Lung (tissue), 17 donors: ENCODE measurements at places on chromosomes 1 and 21. TPM values are rescaled to one million over a fixed set of nuclear protein-coding genes. Genes with fewer than 3 reads are reported as not detected.

DNA sequence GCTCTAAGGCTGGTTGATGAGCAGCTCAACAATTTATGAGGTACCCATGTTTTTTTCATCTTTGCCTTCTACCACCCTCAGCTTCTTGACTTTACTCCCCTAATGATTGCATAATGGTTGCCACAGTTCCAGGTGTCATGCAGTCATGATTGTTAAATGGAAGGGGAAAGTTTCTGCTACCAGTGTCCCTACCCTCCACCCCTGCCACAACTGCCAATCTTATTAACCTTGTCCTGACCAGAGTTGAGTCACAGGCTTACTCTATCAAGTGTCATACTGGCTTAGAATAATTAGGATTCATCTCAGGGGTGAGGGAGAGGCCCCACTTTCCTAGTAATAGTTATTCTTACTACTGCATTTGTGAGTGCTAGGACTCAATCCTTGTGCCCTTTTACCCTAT lies 7.9 kb upstream of the FUBP1 start:
- DNase-seq: no peak

- peak; percentile 46 for DNase-seq
These were observed 34.2 kb downstream of the VWA5B1 start for GRCh38 chr1:20324704-20325406.

GRCh38 chr1:109105881-109106280 lies 8.0 kb upstream of the ELAPOR1 start:
- no peak for DNase-seq

DNA sequence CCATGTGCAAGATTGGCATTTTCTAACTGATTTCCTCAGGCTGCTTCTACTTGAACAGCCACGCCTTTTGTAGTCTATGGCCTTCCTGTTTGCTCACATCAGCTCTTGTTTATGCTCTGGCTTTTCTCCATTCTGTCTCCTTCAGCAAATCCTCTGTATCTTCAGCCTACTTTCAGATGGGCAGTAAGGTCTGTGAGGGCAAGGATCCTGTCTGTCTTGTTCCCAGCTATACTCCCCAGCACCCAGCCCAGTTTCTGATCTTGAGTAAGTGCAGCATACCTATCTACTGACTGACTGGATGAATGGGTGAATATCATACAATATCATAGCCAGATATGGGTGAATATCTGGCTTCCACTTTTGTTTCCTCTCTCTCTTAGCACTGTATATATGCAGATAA lies 438.1 kb downstream of the LMO4 start:
- no peak for DNase-seq

DNA sequence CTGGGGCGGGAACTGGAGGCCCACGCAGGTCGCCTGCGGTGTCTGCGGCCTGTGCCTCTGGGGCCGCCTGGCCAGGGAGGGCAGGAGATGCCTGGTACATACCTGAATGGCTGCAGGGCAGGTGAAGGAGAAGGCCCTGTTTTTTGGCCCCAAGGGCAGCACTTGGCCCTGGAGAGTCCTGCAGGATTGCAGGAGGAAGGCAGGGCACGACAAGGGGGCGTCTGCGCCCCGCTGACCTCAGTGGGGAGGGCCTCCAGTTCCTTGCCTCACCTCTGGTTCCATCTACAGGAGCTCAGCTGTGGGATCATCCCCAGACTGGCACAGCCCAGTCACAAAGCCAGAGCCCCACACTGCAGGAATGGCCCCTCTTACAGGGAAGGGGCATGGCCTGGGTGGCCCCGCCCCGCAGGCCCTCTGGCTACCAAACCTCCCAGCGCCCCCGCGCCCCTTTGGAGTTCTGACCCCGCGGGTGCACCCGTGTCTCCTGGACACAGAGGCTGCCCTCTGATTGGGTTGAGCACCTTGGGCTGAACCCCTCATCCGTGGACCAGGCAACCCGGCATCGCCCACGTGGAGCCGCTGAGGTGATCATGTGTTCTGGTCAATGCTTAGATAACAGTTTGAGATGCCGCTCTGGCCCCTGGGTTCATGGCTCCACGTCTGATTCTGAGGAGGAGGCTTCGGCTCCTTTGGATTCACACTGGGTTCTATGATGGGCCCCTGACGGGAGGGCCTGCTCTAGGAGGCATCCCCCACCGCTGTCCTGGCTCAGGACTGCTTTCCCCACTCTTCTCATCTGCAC lies 1.3 kb upstream of the PEX10 start:
- DNase-seq: no peak

DNA sequence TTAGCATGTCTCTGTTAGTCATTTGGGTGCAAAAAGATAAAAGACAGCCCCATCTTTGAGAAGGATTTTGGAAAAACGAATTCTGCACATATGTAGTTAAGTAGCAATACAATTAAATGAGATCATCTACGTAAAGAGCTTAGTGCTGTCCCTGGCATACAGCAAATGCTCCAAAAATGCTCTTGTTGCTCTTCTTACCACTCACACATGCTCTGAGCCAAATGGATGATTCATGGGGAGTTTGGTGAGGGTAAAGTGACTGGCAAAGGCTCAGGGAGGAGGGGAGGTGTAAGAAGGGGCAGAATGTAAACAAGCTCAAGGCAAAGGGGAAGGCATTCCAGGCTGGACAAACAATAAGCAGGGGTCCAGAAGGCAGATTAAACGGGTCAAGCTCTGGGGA lies 191.9 kb downstream of the AK5 start:
- no peak for DNase-seq

- DNase-seq: no peak
These were observed 9.0 kb upstream of the USF1 start for GRCh38 chr1:161054805-161055204.

- no peak for DNase-seq
These were observed 1.9 kb downstream of the SH3BGR start for GRCh38 chr21:39453571-39454179.

DNA sequence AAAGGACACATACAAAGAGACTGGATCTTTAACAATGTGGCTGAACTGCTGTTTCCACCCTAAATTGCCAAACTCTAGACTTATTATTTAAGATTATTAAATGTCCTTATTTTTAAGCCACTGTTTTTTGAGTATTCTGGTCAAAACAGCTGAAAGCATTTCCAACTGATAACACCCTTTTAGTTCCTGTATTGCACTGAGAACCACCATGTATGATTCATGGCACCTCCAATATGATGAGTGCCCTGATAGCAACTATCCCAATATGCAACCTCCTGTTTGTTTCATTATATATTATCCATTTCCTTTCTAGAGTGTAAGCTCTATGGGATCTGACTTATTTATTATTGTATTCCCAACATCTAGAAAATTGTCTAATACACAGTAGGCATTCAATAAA lies 269.4 kb downstream of the HHIPL2 start:
- no peak for DNase-seq

DNA sequence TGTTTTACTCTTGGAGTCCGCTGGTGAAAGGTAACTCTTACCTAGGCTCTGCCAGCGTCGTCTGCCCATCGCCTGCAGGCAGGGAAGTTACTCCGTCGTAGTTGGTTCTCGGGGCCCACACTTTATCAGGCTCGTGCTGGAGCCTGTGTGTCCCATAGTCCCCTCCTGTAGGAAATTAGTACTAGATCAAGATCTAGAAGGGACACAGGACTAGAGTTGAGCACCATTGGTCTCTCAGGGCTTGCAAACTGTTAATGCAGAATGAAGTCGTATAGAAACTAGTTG lies 940 bp downstream of the SRRM1 start:
- peak; percentile 14 for DNase-seq

GRCh38 chr1:103341377-103341880 lies 184.1 kb upstream of the RNPC3 start:
- no peak for DNase-seq

DNA sequence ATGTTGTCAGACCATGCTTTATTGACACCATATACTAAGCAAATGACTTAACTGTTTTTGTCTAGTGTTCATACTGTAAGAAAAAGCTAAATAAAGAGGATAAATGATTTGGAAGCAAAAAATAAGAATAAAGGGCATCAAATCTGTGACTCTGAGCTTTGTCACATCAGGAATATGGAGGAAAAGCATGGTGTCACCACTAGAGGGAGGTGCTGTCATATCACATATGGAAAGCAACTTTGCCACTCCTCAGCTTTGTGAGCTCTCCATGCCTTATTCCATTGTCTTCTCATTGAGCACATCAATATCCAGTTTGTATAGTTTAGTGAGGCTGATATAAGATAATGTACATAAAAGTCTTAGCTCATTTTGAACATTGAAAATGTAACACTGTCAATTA lies 20.8 kb upstream of the GBP1 start:
- DNase-seq: peak; percentile 36

GRCh38 chr1:115411371-115412063 lies 73.5 kb upstream of the NGF start:
- DNase-seq: peak; percentile 26

DNA sequence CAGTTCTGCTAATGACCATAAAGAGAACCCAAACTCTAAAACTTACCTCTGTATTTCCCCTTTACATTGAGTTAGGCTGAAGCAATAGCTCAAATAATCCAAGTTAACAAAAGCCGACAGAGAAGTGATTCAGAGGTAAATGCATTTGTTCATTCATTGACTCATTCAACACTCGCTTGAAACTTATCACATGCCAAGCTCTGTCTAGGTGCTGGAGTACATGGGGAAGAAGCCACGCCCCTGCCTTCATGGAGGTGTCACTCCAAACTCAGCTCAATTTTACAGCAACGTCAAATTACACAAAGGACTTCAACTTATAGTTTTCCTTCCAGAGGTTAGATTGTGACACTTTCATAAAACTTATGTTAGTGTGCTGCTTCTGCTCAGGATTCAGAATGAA lies 45.8 kb downstream of the SLC25A24 start:
- no peak for DNase-seq

DNA sequence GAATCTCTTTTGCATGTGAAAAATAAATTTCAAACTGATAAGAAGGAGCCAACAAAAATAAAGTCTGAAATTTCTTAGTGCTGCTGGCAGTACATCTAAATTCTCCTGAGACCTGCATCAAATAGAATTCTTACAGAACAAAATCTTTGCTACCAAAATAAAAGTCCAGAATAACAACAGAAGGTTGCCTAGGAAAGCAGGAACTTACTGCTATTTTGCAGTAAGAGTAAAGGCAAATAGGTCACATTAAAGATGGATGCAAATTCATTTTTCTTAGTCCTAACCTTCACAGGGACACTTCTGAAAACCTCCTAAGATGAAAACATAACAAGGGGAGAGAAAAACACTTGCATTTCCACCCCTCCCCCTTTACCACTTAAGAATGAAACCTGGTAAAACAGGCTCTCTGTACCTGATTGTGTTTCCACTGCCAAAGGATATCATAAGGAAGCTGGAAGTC lies 59.0 kb downstream of the RUSC1 start:
- DNase-seq: no peak

DNA sequence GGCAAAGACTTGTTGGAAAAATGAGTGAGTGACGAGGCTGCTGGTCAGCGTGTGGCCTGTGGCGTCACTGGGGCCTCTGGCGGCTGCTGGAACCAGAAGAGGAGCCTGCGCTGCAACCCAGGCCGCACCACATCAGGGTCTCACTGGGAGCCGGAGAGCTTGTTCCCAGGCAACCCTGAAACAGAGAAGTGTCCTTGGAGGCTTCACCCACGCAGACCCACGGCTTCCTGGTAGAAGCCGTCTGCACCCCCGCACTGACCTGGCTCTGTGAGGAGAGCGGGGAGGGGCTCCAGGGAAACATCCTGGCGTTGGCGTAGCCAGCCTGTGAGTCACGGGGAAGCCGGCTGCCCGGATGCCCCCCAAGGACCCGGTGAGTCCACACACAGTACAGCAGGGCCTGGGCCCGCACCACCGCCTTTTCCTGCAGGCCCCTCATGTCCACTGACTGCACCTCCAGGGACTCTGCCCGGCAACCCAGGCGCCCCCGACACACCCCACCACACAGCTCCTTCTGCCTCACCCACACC lies 57.4 kb downstream of the COL6A1 start:
- DNase-seq: no peak

GRCh38 chr1:1986451-1987141 lies 17.0 kb downstream of the CFAP74 start:
- no peak for DNase-seq

DNA sequence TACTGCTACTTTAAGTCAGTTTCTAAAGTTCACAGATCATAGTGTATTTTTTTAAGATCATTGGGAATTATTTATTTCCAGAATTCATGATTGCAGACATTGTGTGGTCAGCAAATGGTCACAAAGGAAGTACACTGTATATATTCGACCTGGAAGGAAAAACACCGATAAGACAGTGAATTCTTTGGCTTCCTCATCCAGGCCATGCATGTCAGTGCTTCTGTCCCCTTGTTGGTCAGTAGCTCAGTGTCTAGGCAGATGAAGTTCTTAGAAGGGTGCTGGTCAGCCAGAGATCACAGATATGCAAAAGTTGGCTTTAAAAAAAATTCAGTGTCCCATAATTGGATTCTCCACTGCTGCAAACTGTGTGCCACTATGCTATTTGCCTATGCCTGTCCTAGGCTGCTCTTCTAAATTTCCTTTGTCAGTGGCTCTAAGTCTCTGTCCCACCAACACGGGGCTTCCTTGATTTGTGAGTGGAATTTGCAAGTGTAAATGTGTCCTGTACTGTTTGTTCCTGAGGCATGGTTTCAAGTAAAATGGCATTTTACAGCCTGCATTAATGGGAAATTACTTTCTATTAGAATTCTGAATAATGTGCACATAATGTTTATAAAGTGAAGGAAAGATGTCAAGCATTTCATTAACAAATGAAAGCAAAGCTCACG lies 12.0 kb upstream of the VAMP4 start:
- no peak for DNase-seq

- no peak for DNase-seq
These were observed 125.8 kb downstream of the SLC45A1 start for GRCh38 chr1:8443558-8444194.

DNA sequence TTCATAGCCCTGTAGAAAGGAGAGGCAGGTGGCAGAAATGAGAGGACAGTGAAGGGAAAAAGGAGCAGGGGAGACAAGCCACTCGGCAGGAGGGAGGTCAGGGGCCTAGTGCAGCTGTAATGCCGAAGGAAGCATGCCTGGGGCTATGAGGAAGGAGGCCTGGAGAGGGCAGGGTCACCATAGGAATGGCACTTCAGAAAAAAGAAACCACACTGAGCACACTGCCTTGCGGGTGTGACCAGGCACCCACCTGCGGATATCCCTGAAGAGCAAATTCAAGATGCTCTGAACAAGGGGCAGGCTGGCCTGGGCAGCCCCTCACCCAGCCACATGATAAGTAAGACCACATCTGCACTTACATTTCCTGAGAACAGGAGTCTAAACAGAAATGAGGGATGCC lies 104.7 kb downstream of the JAK1 start:
- peak; percentile 19 for DNase-seq

- DNase-seq: no peak
These were observed 60.4 kb upstream of the GORAB start for GRCh38 chr1:170471398-170472053.

- no peak for DNase-seq
These were observed 29.6 kb downstream of the CLIC6 start for GRCh38 chr21:34698270-34699015.

LRRC8D gene
- polyA plus RNA-seq: 5.1 TPM

S100A12 gene
- polyA plus RNA-seq: 43.9 TPM

OLFML3 gene
- 9.7 TPM for polyA plus RNA-seq

DNAH14 gene
- polyA plus RNA-seq: 3.0 TPM

KPRP gene
- polyA plus RNA-seq: not detected

C1orf21 gene
- polyA plus RNA-seq: 16.2 TPM

ODR4 gene
- 17.1 TPM for polyA plus RNA-seq

KCNE2 gene
- 0.31 TPM for polyA plus RNA-seq

CLDN19 gene
- polyA plus RNA-seq: 0.01 TPM

SH2D1B gene
- polyA plus RNA-seq: 1.6 TPM

HSD11B1 gene
- 74.6 TPM for polyA plus RNA-seq

TMEM200B gene
- 3.4 TPM for polyA plus RNA-seq

MYBPH gene
- polyA plus RNA-seq: 0.16 TPM
